Activated naive CD4-positive, alpha-beta T cell (primary cell): ENCODE measurements at places on chromosomes 16 and 17.

DNA sequence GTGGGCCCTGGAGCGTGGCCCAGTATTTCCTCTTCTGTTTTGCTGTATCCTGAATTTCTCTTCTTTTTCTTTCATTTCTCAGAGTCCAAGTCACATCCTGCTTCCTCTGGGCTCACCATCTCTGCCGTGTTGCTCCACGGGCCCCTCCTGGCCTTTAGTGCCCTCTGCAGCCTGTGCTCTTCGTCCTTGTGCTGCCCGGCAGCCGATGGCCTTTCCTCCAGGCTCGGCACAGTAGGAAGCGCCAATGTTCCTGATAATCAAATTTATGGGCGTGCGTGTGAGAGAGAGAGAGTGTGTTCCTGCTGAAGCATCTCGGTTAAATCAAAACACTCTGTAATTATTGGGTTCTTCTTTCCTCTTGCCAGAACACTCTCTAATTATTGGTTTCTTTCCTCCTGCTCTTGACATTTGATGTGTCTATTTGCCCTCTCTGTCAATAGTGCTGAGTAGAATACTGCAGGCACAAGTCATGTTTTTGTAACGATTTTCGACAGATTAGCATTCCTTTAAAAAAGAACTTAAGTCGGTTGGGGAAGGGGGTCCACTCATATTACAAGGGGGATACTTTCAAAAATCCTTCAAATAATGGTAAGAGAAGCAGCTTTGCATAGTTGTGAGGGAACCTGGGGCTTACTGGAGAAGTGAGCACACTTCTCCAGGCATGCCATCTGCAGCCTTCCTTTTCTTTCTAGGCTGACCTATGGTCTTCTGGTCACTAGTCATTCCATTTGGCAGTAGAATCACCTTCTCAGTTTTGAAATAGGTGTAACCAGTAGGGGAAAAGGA, 126.6 kb downstream of the RPTOR start:
- DNase-seq = no peak

DNA sequence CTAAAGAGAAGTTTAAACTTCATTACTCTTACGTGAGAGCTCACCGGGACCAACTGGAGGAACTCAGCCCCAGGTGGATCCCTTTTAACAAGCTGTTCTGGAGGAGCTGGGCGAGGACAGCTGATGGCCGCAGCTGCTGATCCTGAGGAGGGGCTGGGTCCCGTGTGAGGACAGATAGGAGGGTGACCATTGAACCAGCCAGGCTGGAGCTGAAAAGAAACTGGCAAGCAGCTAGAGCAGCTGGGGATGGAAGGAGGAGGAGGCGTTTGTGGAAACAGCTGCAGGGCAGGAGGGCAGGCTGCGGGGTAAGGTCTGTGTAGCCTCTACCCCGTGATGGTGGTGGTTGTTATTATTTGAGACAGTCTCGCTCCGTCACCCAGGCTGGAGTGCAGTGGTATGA, 119.5 kb downstream of the AATF start:
- no peak for DNase-seq

DNA sequence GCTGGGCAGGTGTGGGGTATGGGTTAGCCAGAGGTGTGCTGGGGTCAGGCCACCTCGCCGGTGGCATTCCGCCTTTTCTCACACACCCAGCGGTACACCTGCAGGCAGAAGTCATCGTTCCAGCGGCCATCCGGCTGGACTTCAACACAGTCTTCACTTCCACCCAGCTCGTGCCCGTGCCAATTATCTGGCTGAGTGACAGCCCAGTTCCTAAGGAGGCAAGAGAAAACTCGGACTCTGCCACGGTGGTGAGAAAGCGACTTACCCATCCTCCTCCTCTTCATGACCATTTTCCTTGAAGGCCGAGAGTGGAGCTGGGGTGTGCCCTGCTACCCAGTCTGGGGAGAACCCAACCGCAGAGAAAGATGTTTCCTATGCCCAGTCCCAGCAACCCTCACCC, 13.1 kb downstream of the ASGR2 start:
- DNase-seq = no peak

- DNase-seq = no peak
Observed at GRCh38 chr16:12868169-12868568, 33.2 kb upstream of the SHISA9 start.
